ENCODE measurements at places on chromosomes 11 and 22.

- no peak for DNase-seq
These were observed 100.6 kb upstream of the FGF3 start for GRCh38 chr11:69919659-69920344.

- no peak for DNase-seq
These were observed 28.7 kb upstream of the MMP20 start for GRCh38 chr11:102653744-102654291.

- DNase-seq, result peak; percentile 76
These were observed at the start of gene RAB38 for GRCh38 chr11:88174709-88175568. Gene RAB38 (minus strand): TSS chr11:88175443. CDS start chr11:88175384, 59 bp downstream.

- no peak for DNase-seq
These were observed 129.0 kb upstream of the TIMP3 start for GRCh38 chr22:32672542-32672941.

GRCh38 chr11:63999349-64000025, 13.2 kb downstream of the OTUB1 start:
- DNase-seq, result no peak

GRCh38 chr11:66595245-66595904, 2.4 kb downstream of the CCS start:
- DNase-seq, result peak; percentile 87

GRCh38 chr11:74030723-74031676, 22.1 kb upstream of the UCP3 start:
- DNase-seq, result no peak

- DNase-seq, result no peak
These were observed 14.2 kb downstream of the BMAL1 start for GRCh38 chr11:13291800-13292199.

DNA sequence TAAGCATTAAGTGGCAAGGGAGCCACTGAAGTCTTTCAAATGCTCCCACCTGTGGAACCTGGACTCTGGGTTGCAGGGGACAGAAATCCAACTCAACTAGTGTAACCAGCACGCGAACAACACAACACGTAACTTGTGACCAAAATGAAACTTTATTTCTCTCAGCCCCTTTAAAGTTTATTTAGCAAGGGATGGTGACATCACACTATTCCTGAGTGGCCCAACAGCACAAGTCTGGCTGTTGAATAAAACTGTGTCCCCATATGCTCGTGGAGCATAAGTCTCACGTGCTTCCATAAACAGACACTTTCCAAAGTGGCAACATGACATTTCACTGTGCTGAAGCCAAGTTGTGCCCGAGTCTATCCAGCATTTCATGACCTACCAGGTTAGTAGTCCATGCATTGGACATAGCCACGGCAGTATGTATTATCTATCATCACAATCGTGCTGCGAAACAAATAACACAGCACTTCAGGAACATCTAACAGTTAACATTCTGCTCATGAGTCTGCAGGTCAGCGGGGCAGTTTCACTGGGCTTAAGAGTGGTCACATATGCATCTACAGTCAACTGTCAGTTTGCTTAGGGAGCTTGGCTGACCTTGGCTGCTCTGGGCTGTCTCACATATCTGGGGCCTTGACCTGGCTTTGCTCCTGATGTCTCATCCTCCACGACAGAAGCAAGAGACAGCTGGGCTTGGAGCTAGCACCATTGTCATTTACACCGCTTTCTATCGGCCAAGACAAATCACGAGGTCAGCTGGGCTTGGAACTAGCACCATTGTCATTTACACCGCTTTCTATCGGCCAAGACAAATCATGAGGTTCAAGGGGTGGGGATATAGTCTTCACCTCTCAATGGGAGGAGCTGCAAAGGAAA, 35.0 kb upstream of the LMO2 start:
- DNase-seq, result no peak

GRCh38 chr11:3089236-3090061, 32.2 kb upstream of the CARS1 start:
- DNase-seq, result no peak

GRCh38 chr22:41927813-41928212, 1.2 kb upstream of the TNFRSF13C start:
- DNase-seq, result no peak

GRCh38 chr11:116348226-116348625, 424.6 kb downstream of the BUD13 start:
- DNase-seq, result no peak

DNA sequence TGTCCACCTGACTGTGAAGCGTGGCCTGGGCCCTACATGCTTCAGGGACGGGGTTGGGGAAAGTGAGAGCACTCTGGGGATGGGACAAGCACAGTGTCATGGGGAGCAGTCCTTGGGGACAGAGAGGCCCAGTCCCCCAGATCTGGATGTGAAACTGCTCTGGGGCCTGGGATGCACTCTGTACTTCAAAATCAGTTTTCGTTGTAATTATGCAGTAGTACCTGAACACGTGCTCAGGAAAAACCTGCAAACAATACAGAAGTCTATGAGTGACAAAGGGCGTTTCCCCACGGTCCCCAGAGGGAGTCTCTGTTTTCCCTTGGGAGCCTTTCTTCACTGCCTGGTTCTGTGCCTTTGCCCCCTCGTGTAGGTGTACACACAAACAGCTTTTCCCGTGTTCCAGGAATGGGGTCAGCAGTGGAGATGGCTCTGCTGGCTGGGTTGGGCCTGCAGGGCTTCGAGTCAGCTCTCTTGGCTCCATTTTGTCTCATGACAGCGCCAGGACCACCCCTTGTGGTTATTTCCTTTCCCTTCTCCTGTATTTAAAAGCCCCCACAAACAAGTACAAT, 5.2 kb upstream of the TNFRSF13C start:
- no peak for DNase-seq

GRCh38 chr22:44003405-44004103, 20.5 kb upstream of the PARVB start:
- DNase-seq, result no peak

DNA sequence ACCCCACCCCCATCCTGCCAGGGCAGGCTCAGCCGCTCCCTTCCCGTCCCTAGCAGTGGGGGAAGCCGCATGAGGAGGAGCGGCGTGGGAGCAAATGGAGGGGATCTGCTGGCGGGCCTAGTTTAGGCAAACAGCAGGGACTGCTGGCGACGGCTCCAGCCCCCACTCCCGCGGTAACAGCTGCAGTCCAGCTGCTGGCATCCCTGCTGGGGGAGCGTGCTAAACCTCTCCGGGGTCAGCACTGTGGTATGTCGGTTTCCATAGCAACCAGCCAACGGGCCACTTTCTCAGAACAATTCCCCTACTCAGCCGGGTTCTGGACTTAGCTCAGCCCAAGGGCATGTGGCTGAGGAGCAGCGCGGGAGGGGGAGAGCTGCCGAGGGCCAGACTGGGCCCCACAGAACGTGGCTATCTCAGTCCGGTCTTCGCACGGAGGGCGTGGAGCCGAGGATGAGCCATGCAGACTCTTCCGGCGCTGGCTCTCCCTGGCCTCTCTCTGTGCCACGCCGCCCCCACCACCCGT, 98.8 kb downstream of the PKNOX2 start:
- DNase-seq, result peak; percentile 97

GRCh38 chr11:109734566-109734965, 312.6 kb downstream of the C11orf87 start:
- no peak for DNase-seq

GRCh38 chr22:35459423-35459894, 59.5 kb downstream of the MCM5 start:
- DNase-seq, result no peak

DNA sequence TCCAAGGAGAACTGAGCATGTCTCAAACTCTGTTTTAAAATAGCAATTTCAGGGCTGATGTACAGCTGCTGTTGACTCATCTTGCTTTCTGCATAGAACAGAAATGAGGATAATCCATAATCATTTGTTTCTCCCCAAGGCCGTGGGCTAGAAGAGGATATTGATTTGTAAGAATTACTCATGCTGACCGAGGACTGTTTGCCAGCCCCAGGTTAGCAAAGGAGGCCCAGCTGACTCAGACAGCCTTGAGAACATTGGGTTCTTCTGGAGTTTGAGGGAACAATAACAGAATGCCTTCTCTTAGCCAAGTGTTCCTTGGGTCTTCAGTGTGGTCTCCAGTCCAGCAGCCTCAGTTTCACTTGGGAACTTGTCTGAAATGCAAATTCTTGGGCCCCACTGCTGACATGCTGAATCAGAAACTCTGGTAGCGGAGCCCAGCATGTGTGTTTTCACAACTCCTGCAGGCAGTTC, 92.0 kb downstream of the ZC3H12C start:
- DNase-seq, result no peak

GRCh38 chr11:106281455-106282173, 204.2 kb downstream of the AASDHPPT start:
- no peak for DNase-seq

DNA sequence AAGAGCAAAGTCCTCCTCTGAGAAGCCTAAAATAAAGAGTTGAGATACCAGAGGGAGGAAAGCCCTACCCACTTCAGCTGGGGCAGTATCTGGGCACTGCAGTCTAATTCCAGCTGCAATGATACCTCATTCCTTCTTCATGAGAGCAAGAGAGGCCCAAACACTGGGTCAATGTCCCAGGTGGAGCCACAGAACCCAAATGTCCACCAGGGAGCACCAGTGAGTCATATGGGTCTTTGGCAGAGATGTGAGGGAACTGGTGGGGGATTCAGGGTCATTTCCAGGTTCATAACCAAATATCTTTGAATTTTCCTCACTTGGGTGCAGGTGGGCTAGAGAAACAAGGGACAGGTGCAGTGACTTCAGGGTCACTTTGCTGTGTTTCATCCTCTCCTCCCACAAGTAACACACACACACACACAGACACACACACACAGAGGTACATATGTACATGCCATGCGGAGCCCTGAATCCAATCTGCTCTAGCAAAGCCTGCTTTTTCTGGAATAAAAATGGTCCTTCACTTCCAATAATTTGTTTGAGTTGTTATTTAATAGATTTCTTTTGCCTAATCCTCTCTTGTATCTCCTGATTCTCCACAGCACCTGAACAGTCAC, 585.4 kb downstream of the SOX6 start:
- DNase-seq, result no peak

- DNase-seq, result no peak
These were observed 613.9 kb downstream of the TBC1D22A start for GRCh38 chr22:47376322-47376700.

GRCh38 chr22:47607486-47607885, 845.0 kb downstream of the TBC1D22A start:
- no peak for DNase-seq

- DNase-seq, result no peak
These were observed 121.7 kb downstream of the ZNF280B start for GRCh38 chr22:22386602-22387385.

- DNase-seq, result peak; percentile 21
These were observed 34.3 kb upstream of the PRODH start for GRCh38 chr22:18970176-18970947.

DNA sequence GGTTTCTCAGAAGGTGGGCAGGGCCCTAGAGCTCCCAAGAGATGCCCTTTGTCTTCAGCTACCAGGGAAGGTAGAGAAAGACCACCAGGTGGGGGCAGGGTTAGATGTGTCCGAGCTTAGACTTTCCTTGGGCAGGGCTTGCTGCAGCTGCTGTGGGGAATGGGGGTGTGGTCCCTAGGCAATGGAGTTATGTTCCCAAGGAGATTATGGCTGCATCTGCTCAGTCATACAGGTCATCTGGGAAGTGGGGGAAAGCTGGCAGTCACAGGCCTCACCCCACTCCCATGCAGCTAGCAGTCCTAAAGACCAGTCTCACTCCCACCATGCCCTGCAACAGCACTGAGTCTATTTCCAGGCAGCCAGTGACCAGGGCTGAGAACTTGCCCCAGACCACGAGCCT, 29.5 kb downstream of the MMP27 start:
- no peak for DNase-seq

GRCh38 chr11:47943721-47944586, 36.4 kb upstream of the PTPRJ start:
- DNase-seq, result no peak

GRCh38 chr11:12245091-12245490, 132.3 kb upstream of the PARVA start:
- DNase-seq, result no peak

DNA sequence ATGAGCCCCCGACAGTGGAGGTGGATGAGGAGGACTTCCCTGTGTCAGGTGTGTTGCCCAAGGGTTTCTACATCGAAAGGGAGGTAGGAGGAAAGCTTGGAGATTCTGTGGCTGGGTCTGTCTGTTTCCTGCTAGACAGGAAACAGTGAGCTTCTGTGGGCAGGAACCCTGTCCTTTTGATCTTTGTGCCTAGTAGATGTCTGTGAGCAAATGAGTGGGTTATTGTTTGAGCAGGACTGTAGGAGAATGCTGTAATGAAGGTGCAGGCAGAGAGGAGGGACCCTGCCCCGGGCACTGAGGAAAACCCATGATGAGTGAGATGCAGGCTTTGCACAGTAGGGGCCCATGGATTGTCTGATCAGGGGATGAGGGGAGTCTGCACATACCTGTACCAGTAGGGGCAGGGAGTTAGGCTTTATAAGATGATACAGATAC, 14.0 kb downstream of the USP35 start:
- DNase-seq, result no peak

GRCh38 chr11:20015529-20016427, 144.5 kb downstream of the DBX1 start:
- DNase-seq, result no peak
